ENCODE measurements at places on chromosomes 12 and 14.
A peak's percentile ranks its signal among the peaks of the same experiment; 100 is the strongest.

DNA sequence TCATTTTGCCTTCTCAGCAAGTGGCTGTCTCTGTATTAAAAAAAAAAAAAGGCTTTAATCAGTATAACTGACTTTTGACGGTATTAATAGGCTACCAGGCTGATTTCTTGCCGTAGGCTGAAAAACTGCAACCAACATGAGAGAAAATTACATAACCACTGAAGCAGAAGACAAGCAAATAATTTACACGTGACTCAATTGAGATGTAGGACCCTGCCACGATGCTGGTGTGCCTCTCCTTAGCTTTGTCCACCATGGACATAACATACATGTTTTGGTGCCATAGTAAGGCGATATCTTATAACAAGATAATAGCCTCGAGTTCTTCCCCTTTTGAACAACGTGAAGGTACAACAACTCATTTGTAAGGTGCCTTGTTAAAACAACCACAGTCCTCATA lies 88.7 kb upstream of the GRIP1 start:
- no peak for DNase-seq

DNA sequence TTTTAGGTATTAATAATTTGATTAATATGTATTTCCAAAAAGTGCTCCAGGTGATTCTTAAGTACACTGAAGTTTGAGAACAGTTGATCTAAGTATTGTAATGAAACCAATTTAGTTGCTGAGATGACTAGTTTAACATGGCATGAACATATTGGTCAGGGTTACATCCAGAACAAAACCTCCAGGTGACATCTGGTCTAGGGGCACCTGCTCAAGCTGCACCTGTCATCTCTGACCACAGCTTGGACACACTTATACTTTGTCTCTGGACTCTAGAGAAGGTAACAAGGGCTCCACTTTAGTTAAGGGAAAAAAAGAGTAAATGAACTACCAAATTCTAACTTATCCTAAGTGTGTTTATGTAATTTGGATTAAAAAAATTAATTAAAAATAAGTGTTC lies 8.1 kb downstream of the ARID2 start:
- no peak for DNase-seq

DNA sequence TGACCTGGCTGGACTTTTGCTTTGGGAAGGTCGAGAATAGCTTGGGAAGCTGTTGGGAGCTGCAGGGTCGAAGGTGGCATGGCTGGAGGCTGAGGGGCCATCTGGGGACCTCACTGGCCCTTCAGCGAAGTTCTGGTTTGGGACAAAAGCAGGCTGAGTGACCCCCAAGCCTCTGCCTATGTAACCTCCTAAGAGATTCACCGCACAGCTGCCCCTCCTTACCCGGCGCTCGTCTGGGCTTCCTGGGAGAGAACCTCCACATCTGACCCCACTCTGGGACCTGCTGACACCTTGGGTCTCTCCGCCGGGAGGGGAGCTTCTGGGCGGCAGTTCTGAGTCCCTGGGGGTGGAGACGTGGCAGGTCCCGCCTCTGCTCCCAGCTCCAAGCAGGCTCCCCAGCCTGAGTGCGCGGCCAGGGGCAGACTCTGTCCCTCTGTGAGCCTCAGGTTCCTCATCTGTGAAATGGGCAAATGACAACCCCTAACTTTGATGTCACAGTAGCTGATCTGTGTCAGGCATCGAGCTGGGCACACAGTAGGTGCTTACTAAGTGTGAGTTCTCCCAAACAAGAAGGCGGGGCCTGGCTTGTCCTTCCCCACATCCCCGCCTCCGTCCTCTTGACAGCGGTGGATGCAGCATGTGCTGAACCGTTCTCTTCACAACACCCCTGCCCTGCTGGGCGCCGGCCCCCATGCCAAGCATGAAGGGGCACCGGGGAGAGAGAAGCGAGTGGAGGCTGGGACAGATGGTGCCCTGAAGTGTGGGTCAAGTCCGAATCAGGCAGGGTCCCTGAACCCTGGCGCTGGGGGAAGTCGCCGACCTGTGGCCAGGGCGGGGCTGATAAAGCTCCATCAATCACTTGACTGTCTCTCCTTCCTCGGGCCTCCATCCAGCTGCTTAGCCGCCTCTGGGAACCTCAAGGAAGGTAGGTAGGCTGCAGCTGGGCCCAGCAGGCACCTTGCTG lies 3.8 kb downstream of the EXOC3L4 start:
- DNase-seq = no peak

- no peak for DNase-seq
Measured at GRCh38 chr14:104999361-104999760, 13.8 kb downstream of the CLBA1 start.

GRCh38 chr12:15123401-15123800 lies 97.8 kb downstream of the RERG start:
- no peak for DNase-seq

DNA sequence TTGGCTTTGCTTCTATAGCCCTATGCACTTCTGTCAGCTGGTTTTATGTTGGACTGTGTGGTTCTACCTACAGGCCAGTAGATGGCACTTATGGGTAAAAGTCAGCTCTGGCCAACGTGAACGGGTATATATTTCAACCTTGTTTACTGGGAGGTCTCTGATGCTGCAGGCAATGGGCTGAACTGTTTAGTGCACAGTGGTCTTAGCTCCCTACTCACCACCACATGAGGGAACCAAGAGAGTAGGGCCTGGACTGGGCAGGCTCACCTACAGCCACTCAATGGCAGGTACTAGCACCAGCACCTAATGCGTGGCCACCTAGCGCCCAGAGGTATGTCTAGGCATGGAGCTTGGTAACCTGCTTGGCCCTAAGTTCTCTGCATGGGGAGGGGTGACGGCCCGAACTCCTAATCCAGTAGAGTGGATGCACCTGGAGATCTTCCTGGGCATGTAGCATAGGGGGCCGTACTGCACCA lies 481.8 kb downstream of the TMEM117 start:
- peak; percentile 57 for DNase-seq

GRCh38 chr14:52012635-52013034 lies 23.3 kb downstream of the RTRAF start:
- no peak for DNase-seq

- peak; percentile 64 for DNase-seq
Measured at GRCh38 chr12:117063162-117063911, 35.9 kb downstream of the TESC start.

DNA sequence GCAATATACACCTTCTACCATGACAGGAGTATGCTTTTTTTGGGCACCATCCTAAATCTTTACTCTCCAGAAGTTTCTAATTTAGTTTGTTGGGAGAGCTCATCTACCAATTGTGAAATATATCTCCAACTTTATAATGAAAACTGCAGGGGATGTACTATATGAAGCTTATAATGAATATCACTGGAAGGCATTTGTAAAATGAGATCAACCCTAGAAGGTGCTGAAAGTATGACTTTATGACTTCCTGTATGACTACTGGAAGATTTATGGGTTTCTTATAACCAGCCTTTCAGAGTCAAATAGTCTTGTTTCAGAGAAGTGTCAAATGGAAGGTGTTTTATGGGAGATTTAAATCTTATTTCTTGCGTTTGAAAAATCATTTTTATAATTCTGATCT lies 122.9 kb downstream of the MYRFL start:
- no peak for DNase-seq

DNA sequence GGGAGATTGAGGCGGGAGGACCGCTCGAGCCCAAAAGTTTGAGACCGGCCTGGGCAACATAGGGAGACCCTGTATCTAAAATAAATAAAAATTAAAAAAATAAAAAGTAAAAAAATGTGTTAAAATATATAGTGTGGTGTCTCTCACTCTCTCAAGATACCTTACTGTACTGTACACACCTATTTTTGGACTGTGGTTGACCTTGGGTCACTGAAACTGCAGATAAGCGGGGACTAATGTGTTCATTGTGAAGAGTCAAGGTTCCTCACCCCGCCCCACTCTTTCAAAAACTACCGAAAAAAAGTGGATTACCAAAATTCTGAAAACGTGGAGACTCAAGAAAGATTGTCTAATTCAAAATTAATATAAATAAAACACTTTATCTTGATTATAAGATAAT lies 1.0 kb upstream of the TAS2R13 start:
- no peak for DNase-seq

GRCh38 chr12:124242529-124243065 lies 52.3 kb upstream of the RFLNA start:
- no peak for DNase-seq

- no peak for DNase-seq
Measured at GRCh38 chr14:70052990-70053389, 135.8 kb downstream of the SLC8A3 start.

- DNase-seq = peak; percentile 63
Measured at GRCh38 chr14:74882103-74882920, 596 bp downstream of the DLST start.

GRCh38 chr14:104970231-104971068 lies 7.7 kb downstream of the AHNAK2 start:
- no peak for DNase-seq

DNA sequence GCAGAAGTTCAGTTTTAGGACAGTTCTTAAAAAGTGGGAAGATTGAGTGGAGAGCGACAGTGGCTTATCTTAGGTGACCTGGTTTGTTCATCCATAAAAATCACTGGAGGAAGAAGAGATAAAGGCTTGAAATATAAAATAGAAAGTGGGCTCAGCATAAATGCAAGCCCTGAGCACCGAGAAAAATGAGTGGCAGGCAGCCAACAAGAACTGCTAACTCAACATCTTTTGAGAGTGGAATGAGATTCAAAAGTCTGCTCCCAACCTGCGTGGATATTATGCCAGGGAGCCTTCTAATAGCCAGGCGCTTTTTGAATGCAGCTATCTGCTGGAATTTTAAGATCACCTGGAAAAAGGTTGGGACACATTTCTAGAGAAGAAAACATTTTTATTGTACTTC lies 666.5 kb downstream of the FLRT2 start:
- no peak for DNase-seq

GRCh38 chr12:116245189-116245588 lies 32.3 kb downstream of the MED13L start:
- DNase-seq = no peak

DNA sequence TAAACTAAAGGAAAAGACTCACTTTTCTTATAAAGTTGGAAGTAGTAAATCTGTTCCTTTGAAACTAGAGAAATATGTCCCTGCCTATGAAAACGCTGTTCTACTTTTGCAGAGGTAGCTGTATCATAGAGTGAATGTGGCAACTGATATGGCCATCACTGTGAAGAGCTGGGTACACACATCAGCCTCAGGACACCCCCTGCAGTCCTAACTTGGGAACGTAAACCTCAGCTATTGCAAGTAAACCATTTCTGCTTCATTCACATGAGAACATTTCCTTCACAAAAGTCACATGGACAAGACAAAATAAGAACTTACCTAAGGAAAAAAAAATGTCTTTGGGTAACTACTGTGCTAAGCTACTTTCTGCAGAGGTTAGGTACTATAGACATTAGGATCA lies 233.3 kb upstream of the PPFIA2 start:
- DNase-seq = no peak

GRCh38 chr12:124740691-124741137 lies 123.0 kb downstream of the SCARB1 start:
- DNase-seq = no peak

- DNase-seq = no peak
Measured at GRCh38 chr12:20444595-20445170, 76.3 kb downstream of the PDE3A start.

- no peak for DNase-seq
Measured at GRCh38 chr12:58529897-58530741, 390.2 kb downstream of the LRIG3 start.

GRCh38 chr12:46149905-46150304 lies 118.9 kb downstream of the SLC38A1 start:
- DNase-seq = no peak

- no peak for DNase-seq
Measured at GRCh38 chr12:114041136-114041535, 75.0 kb upstream of the RBM19 start.

DNA sequence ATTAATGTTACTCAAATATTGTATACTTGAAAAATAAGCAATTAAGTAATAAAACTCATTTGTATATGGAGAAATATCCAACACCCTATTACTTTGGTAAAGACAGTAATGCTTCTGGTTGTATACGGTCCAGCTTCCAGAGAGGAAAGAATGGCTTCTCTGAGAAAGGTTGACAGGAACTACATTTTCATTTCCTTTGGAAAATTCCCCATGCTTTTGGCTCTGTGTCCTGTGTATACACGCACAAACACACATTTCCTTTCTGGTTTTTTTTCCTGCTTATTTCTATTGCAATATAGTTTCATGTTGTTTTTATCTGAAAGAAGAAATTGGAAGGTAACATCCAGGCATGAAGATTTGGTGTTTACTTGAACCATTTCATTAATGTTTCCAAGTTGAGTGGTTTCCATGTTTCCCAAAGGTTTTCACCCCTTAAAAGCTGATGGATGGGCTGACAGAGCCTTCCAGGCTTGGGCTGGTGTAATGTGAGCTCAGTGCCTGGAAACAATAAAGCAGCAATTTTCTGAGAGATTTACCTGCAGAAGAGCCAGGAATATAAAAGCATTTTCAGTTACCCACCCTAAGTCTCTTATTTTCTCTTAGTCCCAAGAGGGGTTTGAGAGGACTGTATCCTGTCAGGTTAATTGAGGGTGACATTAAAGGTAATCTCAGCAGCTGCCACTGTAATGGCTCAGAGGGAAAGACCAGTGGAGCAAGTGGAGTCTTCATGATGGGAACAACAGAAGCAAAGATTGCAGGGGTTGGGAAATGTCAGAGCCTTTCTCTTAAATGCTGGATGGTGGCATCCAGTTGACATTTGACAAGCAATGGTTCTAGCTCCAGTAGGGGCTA lies 33.4 kb upstream of the TMTC1 start:
- no peak for DNase-seq

GRCh38 chr12:101430456-101430855 lies 22.9 kb upstream of the ARL1 start:
- DNase-seq = no peak

GRCh38 chr12:130880411-130880885 lies 8.6 kb downstream of the RAN start:
- no peak for DNase-seq

DNA sequence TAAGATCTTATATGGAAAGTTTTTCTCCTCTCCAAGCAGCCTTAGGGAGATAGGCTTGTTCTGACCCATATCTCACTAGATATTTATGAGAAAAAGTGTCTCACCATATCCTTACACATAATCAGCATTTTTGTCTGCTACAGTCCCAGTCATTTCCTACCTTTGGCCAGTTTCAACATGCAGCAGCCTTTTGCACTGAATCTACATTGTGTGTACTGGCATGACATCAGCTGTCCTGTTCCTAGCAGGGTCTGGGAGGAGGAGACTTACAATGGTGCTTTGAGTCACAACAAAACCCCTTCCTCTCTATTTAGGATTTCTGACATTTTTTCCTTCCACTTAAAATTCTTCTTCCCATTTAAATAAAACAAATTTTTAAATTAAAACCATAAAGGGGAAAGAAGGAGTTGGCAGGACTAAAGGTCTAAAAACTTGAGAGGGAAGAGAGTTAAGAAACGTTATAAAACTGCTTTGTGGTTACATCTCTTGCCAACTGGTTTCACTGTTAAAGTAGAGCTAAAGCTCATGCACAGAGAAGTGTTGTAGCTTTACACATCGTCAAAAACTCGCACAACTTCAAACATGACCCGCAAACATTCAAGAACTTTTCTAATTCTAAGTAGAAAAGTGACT lies 53.3 kb upstream of the CERS5 start:
- peak; percentile 92 for DNase-seq

- no peak for DNase-seq
Measured at GRCh38 chr14:74647678-74648461, 35.8 kb upstream of the LTBP2 start.
